ENCODE measurements at places on chromosomes 4 and X. TPM values are rescaled to one million over a fixed set of nuclear protein-coding genes. Genes with fewer than 3 reads are reported as not detected.

Gene CT45A1
- not detected for polyA plus RNA-seq

Gene RNF175
- 0.69 TPM for polyA plus RNA-seq

Gene IKBKG
- 24.9 TPM for polyA plus RNA-seq

Gene RNF128
- polyA plus RNA-seq: not detected

GRCh38 chr4:54093324-54094240, 6.4 kb upstream of the GSX2 start:
- DNase-seq: no peak

- no peak for DNase-seq
These were observed 17.5 kb downstream of the STAP1 start for GRCh38 chr4:67576059-67576466.

GRCh38 chr4:157713342-157713741, 459.5 kb downstream of the GASK1B start:
- no peak for DNase-seq

DNA sequence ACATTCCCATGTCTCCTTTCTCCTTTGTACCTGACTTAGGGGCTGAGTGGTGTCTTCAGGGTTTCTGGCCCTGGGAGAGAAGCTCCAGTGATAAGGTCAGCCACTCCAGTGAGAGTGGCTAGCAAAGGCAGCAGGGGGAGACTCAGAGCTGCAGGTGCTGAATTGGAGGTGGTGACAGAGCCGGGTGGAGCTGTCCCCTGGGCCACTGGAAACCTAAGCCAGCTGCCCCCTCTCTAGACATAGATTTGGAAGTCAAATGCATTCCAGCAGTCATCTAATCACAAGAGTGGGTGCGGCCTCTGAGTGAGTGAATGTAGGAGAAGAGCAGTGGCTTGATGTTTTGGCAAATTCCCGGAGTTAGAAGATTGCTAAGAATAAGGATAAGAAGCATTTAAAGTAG, 28.5 kb downstream of the TRIM2 start:
- no peak for DNase-seq

GRCh38 chrX:9160698-9161329, 126.9 kb upstream of the FAM9B start:
- DNase-seq: no peak

- no peak for DNase-seq
These were observed 74.9 kb upstream of the PABPC4L start for GRCh38 chr4:134276476-134276875.

- DNase-seq: no peak
These were observed 44.9 kb downstream of the ZNF182 start for GRCh38 chrX:47958761-47959342.

- DNase-seq: peak; percentile 85
These were observed at the start of gene G6PD for GRCh38 chrX:154546354-154547244. G6PD (minus strand) TSS chrX:154546846; CDS start chrX:154546155, 691 bp downstream.

DNA sequence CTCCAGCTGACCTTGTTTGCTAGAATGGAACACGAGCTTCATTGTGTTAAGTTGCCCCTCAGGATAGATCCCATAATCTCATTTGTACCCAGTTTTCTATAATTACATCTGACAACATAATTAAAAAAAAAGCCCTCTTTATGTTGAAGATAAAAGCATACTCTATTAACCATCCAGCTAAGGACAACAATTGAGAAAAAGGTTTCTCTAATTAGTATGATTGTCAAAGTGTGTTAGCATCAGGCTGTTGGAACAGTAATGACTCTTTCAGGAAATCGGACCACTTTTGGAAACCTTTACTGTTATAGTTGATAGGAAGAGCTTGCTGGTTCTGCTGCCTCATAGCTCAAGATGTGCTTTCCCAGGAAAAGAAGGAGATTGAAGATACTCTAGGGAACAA, 172.6 kb downstream of the FHIP1A start:
- DNase-seq: no peak

DNA sequence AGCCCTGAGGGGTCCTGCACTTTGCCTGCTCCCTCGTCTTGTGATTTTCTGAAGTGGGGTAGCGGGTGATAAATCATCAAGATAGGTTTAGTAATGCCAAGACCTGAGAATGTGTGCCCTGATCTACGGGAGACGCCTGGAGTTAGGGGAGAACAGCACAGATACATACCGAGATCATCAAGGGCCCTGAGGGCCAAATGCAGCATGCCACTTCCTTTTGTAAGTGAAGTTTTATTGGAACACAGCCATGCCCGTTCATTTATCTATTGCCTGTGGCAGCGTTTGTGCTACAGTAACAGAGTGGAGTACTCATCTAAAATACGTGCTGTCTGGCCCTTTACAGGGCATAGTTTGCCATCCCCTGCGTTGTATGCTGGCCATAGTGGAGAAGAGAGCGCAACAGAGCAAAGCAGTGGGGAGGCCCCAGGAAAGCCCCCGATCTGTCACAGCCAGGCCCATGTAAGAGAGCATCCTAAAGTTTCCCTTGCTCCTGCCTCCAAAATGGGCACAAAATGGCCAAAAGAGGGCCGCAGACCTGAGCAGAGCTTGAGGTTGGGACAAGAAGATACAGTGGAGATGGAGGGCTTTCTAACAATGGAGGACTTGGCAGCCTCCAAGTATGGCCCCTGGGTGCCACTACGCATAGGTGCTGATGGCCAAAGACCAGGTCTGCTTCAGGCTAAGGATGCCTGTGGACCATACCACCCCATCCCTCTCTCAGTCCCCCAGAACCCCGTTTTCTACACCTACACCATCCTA, 167.0 kb downstream of the SMIM20 start:
- no peak for DNase-seq

- no peak for DNase-seq
These were observed 111.9 kb downstream of the DCTD start for GRCh38 chr4:182805321-182805720.

- DNase-seq: no peak
These were observed at the start of gene BEND2 for GRCh38 chrX:18220786-18221185. BEND2 (minus strand) TSS chrX:18220886; CDS start chrX:18220750, 136 bp downstream.

DNA sequence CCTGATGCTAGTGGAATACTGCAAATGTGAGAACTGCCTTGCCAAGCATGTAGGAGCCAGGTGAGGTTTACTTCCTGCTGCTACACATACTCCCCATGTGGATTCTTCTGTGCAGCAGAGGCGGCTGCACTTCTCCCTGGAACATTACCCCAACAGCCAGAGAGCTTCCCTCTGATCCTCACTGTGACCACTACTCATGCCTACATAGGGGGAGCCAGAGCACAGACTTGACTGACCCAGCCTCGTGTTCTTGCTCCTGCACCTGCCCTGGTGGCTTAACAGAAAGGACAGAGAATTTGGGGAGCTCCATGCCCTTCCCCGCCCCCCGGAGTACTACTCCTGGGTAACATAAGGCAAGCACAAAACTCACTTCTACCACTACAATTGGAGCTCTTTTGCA, 38.4 kb downstream of the UGT2A2 start:
- DNase-seq: no peak

- DNase-seq: no peak
These were observed 5.4 kb downstream of the UGT2B4 start for GRCh38 chr4:69490271-69490670.

DNA sequence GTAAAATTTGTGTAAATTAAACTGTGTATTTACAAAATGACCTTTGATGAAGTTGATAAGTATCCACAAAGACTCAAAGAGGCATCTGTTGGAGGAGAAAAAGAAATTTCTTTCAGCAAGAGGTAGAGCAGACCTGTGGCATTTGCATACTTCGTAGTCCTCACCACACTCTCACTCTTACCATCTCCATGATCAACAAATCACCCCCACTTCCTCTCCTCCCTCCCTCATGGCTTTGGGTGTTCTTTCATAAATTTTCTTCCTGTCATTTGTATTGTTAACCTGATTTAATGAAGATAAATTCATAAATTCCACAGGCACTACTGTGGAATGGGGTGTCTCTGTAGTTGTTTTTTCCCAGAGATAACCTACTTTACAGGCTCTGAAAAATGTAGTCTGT, 366.5 kb downstream of the ZNF674 start:
- no peak for DNase-seq

DNA sequence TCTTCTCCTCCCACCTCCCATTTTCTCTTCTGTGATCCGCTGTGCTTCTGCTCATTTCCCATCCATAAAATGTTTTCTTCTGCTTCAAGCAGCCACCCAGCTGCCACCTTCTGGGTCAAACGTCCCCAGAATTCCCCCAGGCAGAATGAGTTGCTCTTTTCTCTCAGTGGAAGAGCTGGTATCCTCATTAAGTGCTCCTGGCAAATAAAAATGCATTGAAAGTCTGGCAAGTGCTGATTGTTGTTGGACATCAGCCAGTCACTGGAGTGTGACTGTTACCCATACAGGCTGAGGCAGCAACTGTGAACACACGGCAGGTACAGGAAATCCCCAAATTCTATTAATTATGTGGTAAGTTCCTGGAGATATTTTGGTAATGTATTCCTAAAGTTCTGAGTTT, 52.6 kb downstream of the LIMCH1 start:
- DNase-seq: no peak

DNA sequence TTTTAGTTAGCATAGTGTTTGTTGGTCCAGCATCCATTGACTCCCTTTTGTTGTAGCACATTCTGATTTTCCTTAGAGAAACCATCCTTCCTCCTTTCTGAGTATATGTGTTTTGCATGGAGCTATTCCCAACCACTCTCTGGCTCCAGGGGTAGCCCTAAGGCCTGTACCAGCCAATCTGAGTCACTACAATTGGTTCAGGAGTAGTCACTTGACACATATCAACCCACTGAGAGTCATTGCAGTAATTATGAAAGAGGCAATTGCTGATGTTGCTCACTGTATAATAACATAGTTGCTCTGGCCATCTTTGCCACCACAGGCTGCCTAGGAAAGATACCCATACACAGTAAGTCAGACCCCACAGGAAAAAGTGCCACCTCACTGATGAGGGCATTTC, 71.2 kb upstream of the GRID2 start:
- DNase-seq: no peak

DNA sequence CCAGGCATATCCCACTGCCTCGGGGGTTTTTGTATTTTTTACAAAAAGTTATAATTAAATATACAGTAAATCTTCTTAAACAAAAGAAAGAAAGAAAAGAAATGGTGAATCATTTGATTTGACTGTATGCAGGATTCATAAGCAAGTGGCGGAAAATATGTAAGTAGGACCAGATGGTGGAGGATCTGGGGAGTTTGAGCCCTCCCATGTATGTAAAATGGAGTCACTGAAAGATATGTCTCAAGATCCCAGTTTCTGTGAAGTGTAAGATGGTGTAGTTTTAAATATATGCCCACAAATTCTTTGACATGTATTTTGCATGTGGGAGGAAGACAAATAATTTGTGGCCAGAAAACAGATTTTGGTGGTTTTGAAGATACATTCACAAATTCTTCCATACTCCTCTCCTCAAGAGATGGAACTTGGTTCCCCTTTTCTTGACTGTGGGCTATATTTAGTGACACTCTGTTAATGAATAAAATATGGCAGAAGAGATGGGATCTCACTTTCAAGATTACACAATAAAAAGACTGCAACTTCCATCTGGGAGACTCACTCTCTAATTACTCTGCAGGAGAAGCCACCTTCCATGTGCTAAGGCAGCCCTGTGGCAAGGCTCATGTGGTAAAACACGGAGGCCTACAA, 133.6 kb upstream of the S100G start:
- no peak for DNase-seq

GRCh38 chr4:57462843-57463242, 352.7 kb upstream of the IGFBP7 start:
- no peak for DNase-seq

- no peak for DNase-seq
These were observed 13.3 kb downstream of the CLDN2 start for GRCh38 chrX:106933538-106933961.
